ENCODE measurements at places on chromosomes 2 and 18. TPM values are rescaled to one million over a fixed set of nuclear protein-coding genes. Genes with fewer than 3 reads are reported as not detected.

DNA sequence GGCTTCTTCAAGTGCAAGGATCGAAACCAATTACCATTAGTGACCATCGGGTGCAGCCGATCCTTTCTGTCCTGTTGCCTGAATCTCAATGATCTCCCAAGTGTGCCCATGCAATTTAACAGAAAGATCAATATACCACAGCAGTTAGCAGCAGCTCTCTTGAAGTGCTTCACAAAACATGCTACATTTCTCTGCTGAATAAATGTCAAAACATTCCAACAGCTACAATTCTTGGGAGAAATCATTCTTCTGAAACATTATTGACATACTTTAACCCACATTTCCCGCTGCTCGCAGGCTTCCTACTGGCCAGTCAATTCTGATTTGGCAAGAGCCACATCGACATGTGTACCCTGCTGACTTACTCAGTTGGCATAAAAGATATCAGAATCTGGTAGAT is 907.7 kb downstream of the TMEM182 start:
- no peaks in the 10 kb centered on the region for H3K4me1 ChIP-seq
- H3K36me3 ChIP-seq = no peaks in the 10 kb centered on the region
- no peak overlapping the region for H3K27ac ChIP-seq
- no peaks in the 10 kb centered on the region for H3K27me3 ChIP-seq
- no peak overlapping the region for H3K4me3 ChIP-seq
- no peak for DNase-seq

The HOXD13 gene
- not detected for total RNA-seq

- no peak overlapping the region for H3K27ac ChIP-seq
- no peak overlapping the region for H3K4me3 ChIP-seq
- peaks cover 12% of the 10 kb centered on the region for H3K4me1 ChIP-seq
- H3K36me3 ChIP-seq = no peaks in the 10 kb centered on the region
- H3K27me3 ChIP-seq = no peaks in the 10 kb centered on the region
Observed at GRCh38 chr18:70553245-70553935, 264.5 kb downstream of the SOCS6 start.

DNA sequence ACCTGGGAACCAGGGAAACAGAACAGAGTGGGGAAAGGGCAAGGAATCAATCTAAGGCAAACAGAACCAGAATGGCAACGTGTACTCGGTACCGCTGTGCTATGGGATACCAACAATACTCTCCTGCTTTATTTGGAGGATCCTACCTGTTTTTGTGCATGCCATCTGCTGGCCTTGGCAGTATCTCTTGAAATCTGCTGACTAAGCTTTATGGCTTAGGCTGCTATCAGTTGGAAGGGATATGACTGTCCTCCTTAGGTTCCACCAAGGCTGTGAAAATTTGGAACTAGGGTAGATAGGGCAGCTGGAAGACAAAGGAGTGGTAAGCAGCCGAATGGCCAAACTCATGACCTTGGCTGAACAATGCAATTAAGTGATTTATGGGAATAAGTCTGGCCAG is 71.3 kb upstream of the LYPD6 start:
- H3K4me1 ChIP-seq = no peaks in the 10 kb centered on the region
- peaks cover 6% of the 10 kb centered on the region for H3K27me3 ChIP-seq
- H3K4me3 ChIP-seq = no peak overlapping the region
- H3K36me3 ChIP-seq = no peaks in the 10 kb centered on the region
- H3K27ac ChIP-seq = no peak overlapping the region

The AMER3 gene
- not detected for total RNA-seq
